Uterus (tissue), 4 donors: ENCODE measurements at places on chromosomes 12 and 14. TPM values are rescaled to one million over a fixed set of nuclear protein-coding genes. Genes with fewer than 3 reads are reported as not detected.
A peak's percentile ranks its signal among the peaks of the same experiment; 100 is the strongest.

DNA sequence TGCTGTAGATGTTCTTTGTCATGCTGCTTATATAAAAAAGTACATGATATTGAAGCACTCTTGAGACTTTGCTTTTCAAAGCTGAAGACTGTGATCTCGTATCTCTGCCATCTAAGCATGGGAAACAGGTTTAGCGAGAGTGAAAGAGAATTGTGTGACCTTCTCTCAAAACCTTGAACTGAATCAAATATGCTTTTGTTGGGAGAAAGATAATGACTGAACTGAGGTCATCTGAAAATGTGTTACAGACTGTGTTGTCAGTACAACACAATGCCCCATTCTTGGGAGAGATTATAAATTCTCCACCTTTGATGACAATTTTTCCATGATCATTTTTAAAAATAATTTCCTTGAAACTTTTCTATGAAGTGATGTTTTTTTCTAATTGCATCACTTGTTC, 272.1 kb upstream of the SEL1L start:
- DNase-seq, result no peak

Gene FBXL14
- total RNA-seq, result 14.0 TPM

- no peak for DNase-seq
These were observed 70.7 kb upstream of the PSMA6 start for GRCh38 chr14:35221462-35221861.

Gene PTGDR
- total RNA-seq, result 0.29 TPM

Gene DACT1
- 1.5 TPM for total RNA-seq

Gene C14orf180
- total RNA-seq, result 2.1 TPM

Gene RPL10L
- not detected for total RNA-seq

Gene KIF5A
- 0.59 TPM for total RNA-seq

Gene APOLD1
- total RNA-seq, result 25.0 TPM

DNA sequence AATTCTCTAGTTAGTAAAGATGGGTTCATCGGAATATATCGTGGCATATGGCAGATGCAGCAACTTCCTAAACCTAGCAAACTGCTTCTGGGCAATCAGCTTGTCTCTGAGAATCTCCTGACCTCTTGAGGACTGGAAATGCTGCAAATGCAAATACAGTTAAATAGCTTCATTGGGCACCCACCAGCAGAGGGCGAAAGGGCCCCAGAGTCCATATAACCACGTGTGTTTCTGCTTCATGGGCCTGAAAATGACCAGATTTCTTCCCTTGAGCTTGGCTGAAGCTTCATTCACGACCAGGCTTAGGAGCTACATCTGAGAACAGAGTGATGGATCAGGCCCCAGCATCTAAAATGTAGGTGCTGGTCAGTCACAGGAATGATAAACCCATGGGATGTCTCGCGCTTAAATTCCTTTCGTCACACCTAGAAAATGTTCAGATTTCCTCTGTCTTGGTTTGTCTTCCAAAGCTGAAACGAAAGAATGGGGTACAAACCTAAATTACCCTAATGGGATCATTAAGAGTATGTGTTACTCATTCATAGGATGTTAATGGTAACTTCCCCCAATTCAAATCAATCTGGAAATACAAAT, 1482.5 kb upstream of the TMEM132C start:
- no peak for DNase-seq

DNA sequence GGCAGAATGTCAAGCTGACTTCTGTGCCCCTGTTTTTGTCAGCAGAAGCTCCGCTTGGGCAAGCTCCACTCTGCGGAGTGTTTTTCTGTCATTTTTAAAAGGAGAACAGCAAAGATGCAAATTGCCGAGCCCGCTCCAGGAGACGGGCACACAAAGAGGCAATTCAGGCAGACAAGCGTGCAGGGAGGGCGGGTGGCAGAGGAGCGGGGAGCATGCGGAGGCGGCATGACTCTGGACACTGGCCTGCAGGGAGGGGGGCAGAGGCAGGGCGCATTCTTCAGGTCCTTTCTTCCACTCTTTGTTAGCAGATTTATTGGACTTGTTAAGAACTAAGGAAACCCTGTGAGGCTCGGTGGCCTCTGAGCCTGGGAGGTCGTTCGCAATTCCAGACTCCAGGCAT, 187.3 kb upstream of the RMST start:
- DNase-seq, result no peak

DNA sequence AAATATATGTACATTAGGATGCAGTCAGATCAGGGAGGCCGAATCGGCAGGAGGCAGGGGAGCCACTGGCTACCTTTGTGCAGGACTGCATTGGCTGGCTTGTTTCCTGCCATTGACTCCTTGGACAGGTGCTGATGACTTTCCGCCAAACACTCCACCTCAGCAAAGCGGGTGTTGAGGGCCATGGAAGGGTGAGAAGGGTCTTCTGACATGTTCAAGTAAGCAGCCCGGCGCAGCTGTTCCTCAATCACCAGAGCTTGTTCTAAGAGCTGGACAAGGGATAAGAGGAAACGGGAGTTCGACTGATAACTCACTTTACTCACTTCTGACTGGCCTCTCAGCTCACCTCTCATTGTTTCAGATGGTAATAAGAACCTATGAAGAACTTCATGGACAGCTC, 4.9 kb upstream of the NOP2 start:
- no peak for DNase-seq

DNA sequence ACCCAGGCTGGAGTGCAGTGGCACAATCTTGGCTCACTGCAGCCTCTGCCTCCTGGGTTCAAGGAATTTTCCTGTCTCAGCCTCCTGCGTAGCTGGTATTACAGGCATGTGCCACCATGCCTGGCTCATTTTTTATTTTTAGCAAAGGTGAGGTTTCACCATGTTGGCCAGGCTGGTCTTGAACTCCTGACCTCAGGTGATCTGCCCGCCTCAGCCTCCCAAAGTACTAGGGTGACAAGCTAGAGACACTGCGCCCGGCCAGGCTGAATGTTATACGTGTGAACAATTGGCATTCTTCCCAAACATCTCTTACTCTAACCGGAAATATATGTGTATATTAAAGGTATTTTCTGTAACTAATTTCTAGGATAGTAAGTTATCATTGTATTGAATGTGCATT, 13.2 kb upstream of the LIMA1 start:
- no peak for DNase-seq

- DNase-seq, result no peak
These were observed 16.0 kb upstream of the SLC38A2 start for GRCh38 chr12:46388427-46389021.

DNA sequence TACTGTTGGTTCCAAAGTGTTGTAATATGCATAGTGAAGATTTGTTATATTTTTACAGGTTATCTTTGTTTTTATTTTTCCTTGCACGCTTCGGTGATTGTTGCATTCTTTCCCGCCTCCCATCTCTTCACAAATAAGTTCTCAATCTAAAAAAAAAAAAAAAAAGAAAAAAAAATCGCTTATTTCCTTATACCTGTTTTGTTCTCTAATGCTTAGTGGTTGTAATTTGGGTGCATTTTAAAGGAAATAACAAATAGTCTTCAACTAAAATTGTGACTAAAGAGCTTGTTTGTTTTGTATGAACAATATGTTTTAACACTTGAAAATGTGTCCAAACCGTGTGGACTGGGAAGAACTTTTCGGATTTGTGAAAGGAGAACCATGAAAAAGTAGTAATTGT, 1.5 kb downstream of the CAND1 start:
- no peak for DNase-seq

DNA sequence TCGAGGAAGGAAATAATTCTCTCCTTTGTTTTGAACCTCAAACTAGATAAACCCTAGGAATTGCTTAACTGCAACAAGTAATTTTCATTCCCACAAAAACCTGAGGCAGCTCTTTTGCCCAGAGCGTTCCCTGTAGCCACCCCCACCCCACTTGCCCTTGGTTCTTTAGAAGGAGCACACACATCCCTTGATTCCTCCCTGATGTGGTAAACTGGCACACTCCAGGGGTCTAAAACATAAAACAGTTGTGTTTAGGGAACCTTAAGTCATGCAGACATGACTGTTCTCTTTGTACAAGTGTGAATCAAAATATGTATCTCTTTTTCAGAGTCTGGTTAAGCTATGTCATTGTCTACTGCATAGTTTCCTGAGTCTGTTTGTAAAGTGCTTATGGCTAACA, 14.0 kb downstream of the MAPK1IP1L start:
- no peak for DNase-seq

DNA sequence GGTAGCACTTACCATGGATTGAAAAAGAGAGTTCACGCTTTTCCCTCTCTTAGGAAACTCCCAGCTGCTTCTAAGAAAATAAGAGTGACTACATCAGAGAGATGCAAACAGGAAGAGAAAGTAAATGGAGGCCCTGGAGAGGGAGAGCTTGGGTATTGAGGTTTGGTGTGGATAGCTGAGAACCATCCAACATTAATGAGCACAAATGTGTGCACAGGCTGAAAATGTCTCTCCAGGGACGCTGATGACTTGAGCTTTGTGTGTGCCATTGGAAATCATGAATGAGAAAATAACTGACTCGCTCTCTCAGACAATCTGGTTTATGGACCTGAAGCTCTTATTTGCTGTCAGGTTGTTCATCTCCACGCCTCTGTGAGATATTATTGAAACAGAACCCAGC, 318.8 kb downstream of the NRXN3 start:
- DNase-seq, result no peak

Gene AKAP6
- 4.1 TPM for total RNA-seq

DNA sequence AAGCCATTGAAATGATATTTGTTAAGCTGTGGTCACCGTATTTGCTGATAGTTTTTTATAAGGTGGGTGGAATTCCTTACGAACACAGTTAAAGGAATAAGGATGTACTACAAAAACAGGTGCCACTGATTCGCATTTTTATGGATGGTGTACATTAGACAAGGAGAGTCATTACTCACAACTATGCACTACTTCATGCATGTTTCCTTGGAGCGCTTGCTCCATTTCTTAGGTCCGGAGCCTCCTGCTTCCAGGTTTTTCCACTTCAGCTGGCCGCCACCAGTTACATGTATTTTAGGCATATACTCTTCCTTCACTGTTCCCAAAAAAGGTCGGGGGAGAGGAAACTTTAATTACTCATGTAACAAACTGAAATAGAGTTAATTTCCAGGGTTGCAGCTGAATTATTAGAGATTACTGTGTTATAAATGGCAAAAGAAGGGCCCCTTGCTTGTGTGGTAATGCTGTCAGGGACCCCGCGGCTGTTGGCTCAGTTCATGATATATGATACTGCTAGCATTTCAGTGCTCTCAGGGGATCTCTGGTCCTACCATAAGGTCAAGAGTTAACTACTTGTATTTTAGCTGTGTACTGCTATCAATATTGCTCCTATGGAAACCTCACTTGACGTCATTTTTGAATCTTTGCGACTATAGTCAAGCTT, 454.7 kb downstream of the NPAS3 start:
- no peak for DNase-seq

DNA sequence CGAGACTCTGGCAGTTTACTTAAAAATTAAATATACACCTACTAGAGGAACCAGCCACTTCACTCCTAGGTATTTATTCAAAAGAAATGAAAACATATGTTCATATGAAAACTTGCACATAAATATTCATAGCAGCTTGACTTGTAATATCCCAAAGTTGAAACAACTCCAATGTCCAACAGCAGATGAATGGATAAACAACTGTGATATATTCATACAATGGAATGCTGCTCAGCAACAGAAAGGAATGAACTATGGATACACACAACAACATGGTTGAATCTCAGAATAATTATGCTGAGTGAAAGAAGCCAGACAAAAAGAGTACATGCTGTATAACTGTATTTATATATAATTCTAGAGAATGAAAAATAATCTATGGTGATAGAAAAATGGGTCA, 53.4 kb upstream of the DACT1 start:
- no peak for DNase-seq

Gene NGB
- total RNA-seq, result not detected

- DNase-seq, result no peak
These were observed 121.4 kb downstream of the EFCAB11 start for GRCh38 chr14:89833120-89833532.

DNA sequence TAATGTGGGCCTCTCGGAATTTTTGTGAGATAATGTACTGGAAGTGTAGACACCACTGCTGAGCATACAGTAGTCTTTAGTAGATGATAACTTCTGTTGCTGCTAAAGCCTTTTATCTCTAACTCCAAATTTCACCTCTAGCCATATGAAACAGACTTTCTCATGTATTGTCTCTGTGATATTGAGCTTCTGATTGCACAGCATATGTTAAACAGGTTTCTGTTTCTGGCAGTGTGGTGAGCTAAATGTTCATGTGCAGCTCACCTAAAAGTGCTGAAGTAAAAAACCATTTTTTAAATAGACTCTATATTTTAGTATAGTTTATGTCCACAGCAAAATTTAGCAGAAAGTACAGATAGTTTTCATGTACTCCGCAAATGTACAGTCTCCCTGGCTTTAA, 89.3 kb upstream of the ALX1 start:
- no peak for DNase-seq

Gene GRIP1
- 19.2 TPM for total RNA-seq

Gene FOXN4
- not detected for total RNA-seq

Gene DHRS4L2
- 0.88 TPM for total RNA-seq

Gene KRT6B
- not detected for total RNA-seq

GRCh38 chr12:116187151-116187511, 90.4 kb downstream of the MED13L start:
- DNase-seq, result no peak

GRCh38 chr12:3869865-3870264, 3.3 kb downstream of the PARP11 start:
- no peak for DNase-seq

DNA sequence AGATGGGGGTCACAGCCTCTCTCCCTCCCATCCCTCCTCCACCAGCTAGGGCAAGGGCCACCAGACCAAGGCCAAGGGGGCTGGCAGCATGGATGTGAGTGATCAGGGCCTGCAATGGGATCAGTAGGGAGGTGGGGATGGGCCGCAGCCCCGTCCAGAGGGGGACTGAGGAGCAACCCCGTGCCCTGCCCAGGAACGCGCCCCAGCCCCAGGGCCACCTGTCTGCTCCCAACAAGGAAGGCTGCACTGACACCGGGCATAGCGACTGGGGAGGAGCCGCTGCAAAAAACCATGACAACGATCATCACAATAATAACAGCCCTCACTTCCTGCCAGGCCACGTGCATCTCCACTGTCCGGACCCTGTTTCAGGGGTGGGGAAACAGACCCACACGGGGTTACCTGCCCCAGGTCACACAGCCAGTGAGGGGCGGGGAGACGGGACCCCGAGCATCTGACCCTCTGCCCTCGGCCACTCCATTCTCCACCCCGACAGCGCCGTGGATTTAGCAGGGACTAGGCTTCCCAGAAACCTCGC, 24.3 kb downstream of the NCOR2 start:
- DNase-seq, result peak; percentile 51

- DNase-seq, result no peak
These were observed 417.7 kb upstream of the ATXN7L3B start for GRCh38 chr12:74119811-74120362.

DNA sequence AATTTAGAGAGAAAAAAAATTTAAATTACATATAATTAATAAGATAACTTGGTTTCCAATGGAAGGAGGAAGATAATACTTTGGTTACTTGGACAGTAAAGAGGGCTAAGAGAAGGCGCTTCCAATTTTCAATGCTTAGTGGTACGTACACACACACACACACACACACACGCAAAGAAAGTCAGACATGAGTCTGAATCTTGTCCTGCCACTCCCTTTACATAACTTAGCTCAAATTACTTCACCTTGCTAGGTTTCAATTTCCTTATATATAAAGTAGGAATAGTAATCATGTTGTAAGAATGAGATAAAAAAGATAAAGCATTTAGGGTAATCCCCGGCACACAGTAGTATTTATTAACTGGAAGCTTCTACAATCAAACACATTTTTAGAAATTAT, 39.7 kb upstream of the VCPKMT start:
- DNase-seq, result no peak

Gene LRRC10
- total RNA-seq, result not detected
